OCI-LY7 (cell line): ENCODE measurements at places on chromosomes 13 and 19.

DNA sequence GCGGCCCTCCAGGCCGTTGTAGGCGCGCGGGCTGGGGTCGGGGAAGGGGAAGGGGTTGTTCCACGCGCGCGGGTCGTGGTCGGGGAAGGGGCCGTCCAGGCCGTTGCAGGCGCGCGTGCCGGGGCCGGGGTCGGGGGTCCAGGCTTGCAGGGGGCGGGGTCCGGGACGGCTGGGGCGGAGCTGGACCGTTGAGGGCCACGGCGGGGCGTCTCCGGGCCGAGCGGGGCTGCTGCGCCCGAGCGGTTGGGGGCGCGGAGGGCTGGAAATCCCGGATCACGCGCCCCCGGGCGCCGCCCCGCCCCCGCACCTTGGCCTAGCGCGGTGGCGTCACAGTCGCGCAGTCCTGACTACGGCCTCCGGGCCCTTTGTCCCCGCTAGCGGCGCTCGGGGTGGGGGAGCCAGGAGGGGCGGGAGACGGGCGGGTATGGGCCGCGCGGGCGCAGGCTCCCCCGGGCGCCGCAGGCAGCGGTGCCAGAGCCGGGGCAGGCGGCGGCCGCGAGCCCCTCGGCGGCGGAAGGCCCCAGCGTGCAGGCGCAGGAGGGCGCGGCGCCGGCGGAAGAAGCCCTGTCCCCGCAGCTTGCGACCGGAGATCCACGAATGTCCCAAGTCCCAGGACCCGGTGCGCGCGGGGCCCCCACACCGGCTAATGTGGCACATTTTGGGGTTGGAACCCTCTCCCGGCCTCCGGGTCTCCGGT lies 665 bp downstream of the GPX4 start:
- DNase-seq, result peak; percentile 68

DNA sequence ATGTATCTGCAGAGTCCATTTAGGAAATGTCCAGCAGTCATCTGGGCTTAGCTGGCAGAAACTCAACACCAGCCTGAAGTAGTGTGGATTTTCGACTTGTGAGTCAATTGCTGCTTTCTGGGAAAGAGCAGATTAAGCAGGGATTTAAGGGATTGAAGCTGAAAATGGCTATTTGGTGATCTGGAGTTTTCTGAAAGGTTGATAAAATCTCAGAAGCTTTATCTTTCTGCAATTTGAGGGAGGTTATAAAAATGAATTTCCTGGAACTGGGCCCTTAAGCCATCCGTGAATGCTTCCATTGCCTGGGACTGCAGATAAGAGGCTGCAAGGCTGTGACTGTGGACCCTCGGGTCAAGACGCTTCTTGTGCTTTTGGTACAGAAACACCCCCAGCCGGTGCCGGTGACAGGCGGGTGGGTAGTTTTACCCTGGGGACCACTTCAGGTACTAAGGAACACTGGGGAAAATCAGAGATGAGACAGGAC lies 61.5 kb downstream of the COL4A1 start:
- no peak for DNase-seq

GRCh38 chr13:29438769-29439168 lies 156.7 kb downstream of the SLC7A1 start:
- DNase-seq, result no peak

- DNase-seq, result peak; percentile 73
Observed at GRCh38 chr19:45446295-45446694, 21.5 kb upstream of the FOSB start.
